ENCODE measurements at places on chromosomes 7 and 10. TPM values are rescaled to one million over a fixed set of nuclear protein-coding genes. Genes with fewer than 3 reads are reported as not detected.

The DOCK1 gene
- total RNA-seq: 0.34 TPM

The GNAT3 gene
- not detected for total RNA-seq

The MSS51 gene
- 4.8 TPM for total RNA-seq

The PCLO gene
- total RNA-seq: not detected

The FGL2 gene
- 3.0 TPM for total RNA-seq

The ANKRD1 gene
- total RNA-seq: not detected

The PAX2 gene
- not detected for total RNA-seq

- no peak for DNase-seq
Measured at GRCh38 chr10:104307576-104308438, 30.5 kb downstream of the ITPRIP start.

- no peak for DNase-seq
Measured at GRCh38 chr7:114141415-114141814, 222.6 kb upstream of the PPP1R3A start.

DNA sequence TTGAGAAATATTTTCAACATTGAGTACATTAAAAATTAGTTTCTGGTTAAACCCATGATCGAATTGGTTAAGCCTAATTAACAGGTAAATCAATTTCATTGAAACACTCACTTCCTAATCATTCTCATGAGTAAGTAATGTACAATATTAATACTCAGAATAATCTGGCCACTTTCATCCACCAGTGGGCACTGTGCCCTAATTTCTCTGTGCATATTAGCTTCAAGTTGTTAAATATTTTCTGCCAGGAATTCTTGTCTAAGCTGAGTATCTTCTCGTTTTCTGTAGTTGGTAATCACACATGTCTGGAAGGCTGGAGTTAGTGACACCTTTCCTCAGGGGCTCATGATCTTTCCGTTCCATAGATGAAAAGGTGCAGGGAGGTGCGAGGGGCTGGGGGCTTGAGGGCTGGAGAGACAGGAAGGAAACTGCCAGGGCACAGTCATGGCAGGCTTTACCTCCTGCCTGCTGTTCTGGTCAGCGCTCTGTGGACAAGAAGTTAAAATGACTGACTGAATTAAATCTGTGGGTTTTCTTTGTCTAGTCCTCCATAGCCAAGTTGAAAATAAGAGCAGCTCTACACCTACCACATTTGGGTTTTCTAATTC lies 71.9 kb downstream of the WIPF3 start:
- DNase-seq: no peak

DNA sequence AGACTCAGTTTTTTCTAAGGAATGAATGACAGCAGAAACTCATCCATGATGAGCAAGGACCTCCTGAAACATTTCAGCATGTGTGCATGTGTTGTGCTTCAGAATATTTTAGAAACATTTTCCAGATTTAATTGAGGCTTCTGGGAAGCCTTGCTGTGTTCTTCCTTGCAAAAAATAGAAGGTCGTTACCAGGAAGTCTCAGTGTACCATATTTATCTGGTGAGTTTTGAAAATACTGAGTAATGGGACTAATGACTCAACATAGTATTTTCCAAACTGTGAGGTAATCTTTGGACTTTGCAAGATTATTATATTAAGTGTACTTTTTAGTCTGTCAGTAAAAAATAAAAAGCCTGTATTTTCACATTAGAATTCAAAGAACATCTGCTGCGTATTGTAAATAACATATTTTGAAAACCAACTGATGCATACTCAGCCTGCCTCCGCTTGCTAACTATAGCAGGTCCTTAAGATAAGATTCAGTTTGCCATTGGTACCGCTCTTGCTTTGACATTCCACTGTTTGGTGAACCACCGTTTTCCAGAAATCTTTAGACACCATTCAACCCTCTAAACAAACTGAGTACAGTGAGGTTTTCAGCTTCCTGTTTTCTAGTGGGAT lies 739.6 kb upstream of the GALNT17 start:
- no peak for DNase-seq

DNA sequence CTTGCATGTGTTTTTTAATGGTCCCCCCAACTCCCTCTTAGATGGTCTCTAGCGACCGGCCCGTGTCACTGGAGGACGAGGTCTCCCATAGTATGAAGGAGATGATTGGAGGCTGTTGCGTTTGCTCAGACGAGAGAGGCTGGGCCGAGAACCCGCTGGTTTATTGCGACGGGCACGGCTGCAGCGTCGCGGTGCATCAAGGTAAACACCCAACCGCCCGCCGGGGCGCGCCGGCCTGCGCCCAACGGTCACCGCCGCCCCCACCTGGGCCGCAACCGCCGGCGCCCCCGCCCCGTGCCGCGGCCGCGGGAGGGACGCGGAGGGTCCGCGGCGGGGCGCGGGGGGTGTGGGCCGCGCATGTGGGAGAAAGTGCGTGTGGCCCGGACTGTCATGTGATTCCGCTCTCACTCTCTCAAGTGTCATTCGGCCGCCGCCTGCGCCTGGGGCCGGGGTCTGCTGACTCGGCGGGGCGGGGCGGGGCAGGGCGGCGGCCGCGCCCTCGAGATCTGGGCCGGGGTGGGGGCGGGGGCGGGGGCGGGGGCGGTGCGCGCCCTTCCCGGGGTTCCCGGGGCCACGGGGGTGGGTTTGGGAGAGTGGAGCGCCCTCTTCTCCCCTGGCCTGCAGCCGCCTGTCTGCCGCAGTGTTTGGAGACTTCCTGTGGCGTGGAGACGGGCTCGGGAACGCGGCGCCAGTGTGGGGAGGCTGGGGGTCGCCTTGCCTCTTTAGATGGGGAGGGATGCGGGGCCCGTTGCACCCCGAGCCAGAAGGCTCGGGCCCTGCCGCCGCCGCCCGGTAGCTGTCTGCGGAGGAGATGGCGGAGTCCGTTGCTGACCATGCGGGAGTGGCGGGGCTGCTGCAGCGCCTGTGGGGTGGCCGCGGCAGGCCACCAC lies 817 bp downstream of the MLLT10 start:
- DNase-seq: peak; percentile 49

DNA sequence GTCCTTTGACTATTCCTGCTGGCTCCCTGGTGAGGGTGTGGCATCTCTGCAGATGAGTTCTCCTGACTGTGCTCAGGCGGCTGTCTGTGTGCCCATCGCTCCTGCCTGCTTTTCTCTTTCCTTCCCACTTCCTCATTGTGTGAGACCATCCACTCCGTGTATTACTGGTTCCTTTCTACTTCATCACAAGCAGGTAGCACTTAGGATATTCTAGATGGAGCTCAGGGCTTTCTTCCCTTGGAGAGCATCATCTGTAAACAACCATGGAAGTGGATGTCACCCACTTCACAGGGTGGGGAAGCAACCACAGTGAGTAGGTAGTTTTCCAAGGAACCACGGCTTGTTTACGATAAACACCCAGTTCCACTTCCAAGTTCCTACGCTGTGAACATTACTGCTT lies 15.7 kb downstream of the DNAJB6 start:
- DNase-seq: no peak

DNA sequence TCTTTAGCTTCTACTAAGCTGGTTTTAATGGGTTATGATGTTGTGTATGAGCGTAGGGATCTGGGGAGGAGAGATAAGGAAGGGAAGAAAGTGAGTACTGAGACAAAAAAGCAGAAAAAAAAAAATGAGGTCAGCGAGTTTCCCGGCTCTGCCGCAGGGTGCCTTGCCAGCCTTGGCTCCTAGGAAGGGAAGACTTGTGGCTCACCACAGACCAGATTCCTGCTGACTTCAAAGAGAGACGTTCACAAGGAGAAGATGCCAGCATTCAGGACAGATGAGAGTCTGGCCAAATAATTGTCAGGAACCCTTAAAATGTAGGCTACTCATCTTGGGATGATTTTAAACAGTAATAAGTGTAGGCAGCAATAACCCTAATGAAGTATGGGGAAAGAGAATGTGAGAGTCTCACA lies 11.4 kb upstream of the FAS start:
- no peak for DNase-seq

All from naive thymus-derived CD4-positive, alpha-beta T cell (primary cell).